T-helper 1 cell (primary cell): ENCODE measurements at places on chromosomes 2 and 18.
A peak's percentile ranks its signal among the peaks of the same experiment; 100 is the strongest.

DNA sequence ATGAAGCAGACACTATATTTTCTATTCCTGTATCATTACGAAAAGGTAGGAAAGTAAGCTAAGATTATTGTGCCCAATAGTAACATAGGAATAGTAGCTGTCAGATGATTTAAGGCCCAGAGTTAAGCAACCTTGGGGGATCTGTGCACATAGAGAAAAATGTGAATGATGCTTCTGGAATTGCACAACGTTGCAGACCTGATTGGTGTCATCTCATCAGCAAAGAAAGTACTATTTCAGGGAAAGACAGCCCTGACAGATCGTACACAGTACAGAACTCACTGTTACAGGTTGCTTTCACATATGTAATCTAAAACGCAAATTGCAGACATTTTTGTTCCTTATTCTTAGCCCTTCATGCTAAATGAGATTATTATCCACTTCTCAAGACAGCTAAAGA, 535.9 kb downstream of the TRIB2 start:
- no peak for DNase-seq

DNA sequence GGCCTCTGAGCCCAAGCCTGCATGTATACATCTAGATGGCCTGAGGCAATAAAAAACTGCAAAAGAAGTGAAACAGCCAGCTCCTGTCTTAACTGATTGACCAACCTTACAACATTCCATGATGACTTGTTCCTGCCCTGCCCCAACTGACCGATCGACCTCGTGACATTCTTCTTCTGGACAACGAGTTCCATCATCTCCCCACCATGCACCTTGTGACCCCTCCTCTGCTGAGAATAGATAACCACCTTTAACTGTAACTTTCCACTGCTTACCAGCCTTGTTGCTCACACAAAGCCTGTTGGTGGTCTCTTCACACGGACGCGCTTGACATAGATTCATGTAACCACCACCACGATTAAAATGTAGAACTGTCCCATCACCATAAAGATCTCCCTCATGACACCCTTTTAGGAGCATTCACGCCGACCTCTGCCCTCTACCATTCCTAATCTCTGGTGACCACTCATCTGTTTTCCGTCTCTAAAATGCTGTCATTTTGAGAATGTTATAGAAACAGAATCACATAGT, 120.1 kb upstream of the REV1 start:
- no peak for DNase-seq

DNA sequence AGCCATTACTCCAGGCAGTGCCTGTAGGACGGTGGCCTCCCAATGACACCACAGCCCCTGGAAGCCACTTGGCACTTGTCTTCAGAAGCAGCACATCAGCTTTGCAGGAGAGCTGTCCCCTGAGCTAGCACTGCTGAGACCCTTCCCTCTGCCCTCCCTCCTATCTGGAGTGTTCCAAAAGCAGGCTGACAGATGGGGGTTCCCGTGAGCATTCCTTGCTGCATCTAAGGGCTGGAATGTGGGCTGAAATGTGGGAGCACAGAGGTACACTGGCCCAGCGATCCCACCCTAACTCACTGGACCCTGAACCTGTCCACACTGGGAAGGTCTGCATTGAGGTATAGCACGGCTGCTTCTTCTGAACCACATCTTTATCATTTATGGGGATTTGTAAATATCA, 230.1 kb downstream of the ANAPC1 start:
- no peak for DNase-seq

DNA sequence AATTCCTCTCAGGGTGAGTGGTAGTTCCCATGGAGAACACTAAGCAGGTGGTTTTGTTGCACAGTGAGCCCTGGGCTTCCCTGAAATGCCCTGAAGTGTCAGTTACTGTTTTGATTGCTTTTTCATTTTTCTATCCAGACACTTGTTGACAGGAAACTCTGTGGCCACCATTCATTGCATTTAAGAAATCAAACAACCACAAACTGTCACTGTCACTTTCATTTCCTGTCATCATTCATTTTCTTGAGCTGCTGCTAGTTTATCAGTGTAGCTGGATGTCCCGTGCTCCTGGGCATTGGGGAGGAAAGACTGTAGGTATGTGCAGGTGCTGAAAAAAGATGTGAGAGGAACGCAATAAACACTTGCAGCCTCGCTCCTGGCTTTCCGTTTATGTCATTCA, 891.6 kb upstream of the ZEB2 start:
- no peak for DNase-seq

GRCh38 chr2:231002641-231003040, 6.7 kb downstream of the SPATA3 start:
- DNase-seq = no peak

GRCh38 chr2:121033461-121033996, 251.5 kb downstream of the TFCP2L1 start:
- DNase-seq = no peak

DNA sequence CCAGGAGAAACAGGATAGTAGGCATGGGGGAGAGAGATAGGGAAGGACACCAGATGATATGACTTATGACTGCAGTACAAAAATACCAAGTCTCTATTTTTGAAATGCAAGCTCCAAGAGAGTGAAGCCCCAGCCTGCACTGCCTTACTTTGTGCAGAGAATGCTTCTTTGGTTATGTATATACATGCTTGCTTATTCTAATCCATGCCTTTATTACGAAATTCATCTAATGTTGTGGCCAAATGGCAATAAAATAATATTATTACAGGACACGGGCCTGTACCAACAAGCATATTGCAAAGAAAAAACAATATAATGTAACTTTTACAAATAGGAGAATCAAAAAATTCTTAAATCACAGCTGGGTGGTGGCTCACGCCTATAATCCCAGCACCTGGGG, 110.8 kb downstream of the BCL11A start:
- DNase-seq = no peak

DNA sequence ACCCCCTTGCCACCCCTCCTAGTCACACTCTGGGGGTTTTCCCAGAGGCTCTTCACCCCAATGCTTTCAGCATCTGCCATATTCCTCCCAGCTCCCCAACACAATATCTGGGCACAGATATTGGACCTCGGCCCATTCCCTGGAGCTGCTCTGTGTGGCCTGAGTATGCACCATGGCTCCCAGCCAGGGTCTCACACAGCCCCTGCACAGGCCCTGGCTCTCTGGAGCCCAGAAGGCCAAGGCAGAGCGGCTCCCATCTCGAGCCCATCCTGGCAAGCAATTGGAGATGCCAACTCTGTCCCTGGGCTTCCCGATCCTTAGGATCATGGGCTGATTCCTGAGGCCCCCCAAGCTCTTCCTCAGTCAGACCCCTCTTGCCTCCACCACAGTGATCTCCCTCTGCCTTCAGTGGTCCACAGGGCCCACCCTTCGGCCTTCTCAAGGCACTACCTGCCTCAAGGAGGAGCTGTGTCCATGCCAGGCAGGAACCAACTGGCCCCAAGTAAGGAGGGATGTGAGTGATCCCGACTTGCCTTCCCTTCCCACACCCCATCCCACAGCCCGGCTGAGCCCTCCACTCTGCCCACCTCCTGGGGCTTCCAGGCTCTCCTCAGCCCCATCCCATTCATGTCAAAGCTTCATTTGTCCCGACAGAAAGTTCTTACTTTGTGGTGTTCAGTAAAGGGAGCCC, 62.7 kb downstream of the ADD2 start:
- DNase-seq = no peak

GRCh38 chr2:30979822-30980245, 158.4 kb downstream of the GALNT14 start:
- DNase-seq = no peak

DNA sequence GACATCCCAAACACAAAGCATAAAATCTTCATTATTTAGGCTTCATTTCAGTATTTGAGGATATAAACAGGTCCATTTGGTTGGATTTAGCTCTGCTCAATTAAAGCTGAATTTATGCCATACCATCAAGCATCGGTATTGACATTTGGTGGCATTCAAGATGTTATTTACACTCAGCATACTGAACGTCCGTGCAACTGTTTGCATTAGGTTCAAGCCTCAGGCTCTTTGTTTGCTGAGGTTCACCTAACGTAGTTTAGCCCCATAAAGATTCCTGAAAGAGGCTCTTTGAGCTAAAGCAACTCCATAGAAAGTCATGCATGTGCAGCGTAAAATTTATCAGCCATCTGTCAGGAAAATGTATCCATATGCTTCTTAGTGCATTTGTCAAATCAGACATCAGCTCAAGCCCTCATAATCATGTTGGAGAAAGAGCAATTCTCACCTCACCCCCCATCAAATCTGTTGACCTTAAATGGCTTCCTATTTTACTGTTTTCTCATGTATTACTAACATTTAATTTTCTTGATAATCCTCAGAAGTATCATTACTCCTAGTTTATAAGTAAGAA, 366.9 kb downstream of the EPHA4 start:
- DNase-seq = no peak

DNA sequence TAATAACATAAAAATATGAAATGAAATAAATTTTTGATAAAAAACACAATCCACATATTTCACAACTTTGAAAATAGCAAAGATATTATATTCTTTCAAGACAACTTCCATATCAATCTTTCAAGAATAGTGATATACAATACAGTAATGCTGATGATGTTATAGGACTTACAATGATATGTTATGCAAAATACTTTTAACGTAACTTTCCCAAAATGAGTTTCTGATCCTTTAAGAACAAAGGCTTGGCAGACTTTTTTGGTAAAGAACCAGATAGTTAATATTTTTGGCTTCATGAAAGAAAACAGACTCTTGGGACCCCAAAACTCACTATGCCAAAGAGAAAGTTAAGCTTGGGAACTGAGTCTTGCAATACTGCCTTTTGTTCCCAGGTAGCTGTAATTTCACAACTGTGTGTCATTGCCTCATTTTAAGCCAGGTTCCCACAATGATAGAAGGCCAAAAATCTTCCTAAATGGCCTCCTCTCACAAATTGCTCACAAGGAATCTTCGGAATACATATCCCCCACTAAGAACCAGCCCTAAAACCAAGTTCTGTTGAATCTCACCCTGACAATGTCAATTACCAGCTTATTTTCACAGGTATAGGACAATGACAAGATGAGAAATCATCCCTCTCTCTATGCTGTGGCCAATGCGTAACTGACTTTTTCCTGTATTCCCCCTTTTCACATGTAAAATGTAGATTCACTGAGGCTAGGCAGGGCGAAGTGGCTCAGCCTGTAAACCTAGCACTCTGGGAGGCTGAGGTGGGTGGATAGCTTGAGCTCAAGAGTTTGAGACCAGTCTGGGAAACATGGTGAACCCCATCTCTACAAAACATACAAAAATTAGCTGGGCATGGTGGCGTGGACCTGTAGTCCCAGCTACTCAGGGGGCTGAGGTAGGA, 54.8 kb upstream of the STRN start:
- no peak for DNase-seq

DNA sequence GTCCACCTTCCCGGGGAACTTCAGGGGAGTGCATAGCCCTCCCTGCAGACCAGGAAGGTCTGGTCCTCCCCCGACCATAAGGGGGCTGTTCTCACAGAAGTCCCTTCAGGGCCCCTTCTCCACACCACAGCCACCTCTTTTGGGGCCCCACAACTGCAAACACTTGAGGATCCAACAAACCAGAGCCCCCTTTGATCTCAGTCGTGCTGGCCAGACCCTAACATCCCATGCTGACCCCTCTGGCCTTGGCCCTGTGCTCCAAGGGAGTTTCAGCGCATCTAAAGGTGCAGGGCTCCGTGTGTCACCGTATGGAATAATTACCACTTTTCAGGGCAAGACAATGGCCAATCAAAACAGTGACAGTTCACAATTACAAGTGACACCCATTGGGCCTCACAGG, 57.7 kb downstream of the ADNP2 start:
- no peak for DNase-seq

- DNase-seq = no peak
Observed at GRCh38 chr2:210049831-210050230, 47.4 kb downstream of the RPE start.

GRCh38 chr2:109098251-109098920, 30.6 kb upstream of the SH3RF3 start:
- no peak for DNase-seq

DNA sequence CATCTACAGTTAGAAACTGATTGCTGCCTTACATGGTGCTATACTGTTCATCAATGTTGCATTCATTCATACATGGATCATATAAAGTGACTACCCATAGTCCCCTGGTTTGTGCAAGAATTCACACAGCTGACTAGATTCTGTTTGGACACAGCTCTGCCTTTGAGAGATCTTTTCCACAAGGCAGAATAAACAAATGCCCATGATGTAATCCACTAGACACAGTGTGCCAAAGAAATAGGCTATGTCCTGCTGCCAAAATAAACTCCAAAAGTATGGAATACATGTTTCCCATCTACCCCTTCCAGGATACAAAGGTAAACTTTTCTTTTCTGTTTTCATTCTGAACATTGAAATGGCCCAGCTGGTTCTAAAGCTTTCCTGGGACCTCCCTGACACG, 269.4 kb upstream of the CHAC2 start:
- DNase-seq = no peak

GRCh38 chr2:109374548-109375130, 239.1 kb downstream of the SEPTIN10 start:
- DNase-seq = no peak

- no peak for DNase-seq
Observed at GRCh38 chr18:32478807-32479206, 8.1 kb upstream of the GAREM1 start.

DNA sequence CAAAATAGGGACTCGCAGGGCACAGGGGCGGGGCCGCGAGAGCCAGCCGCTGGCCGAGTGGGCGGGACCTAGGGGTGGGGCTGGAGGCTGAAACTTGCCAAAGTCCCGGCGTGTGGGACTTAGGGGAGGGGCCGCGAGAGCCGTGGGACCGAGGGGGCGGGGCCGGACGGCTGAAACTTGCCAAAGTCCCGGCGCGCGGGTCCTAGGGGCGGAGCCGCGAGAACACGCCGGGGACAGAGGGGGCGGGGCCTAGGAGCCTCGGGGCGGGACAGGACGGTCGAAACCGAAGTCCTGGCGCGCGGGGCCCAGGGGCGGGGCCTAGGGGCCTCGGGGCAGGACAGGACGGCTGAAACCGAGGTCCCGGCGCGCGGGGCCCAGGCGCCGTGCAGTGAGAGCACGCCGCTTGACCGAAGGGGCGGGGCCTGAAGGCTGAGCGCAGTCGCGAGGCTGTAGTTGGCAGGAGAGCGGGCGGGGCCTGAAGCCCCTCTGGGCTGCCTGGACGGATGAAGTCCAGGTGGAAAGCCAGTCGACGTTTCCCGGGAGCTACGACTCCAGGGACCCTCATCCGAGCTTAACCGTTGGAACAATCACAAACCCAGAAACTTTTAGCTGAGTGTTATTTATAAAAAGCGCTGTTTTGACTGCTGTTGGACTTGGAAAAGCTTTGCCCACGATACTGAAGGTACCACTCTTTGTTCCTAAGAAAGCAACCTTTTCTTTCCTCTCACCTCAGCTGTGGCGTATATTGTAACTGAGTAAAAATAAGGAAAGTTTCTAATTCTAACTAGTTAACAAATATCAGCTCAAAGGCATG, 475 bp upstream of the BARD1 start:
- DNase-seq = peak; percentile 97

GRCh38 chr18:35284841-35285240, 5.2 kb downstream of the ZSCAN30 start:
- no peak for DNase-seq

- DNase-seq = no peak
Observed at GRCh38 chr2:62999905-63000304, 50.7 kb upstream of the OTX1 start.
